ENCODE measurements at places on chromosomes 1 and 21.

DNA sequence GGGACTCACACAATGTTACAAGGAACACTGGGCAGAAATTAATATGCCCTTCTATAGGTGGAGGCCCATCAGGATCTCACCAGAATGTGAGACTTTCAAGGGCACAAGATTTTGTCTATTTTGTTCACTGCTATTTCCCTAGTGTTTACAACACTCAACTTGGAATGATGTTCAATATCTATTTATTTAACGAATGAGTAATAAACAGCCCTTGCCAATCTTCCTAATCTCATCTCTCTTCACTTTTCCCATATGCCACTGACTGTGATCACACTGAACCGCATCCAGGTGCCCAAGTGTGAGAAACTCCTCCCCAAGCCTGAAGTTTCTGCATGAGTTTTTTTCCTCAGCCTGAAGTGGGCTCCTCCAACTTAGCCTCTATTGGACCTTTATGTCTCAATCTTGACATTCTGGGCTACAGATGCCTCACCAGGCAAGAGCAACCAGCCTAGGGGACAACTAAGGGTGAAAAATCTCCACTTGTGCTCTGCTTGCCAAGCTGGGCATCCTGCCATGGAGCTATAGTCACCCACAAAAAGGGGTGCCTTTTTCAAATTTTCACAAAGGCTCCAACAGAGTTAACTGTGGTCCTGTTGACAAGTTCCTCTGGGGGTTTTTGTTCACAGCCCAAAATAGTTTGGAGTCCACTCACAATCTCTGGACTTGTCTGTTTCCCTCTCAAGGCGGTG, 105.6 kb downstream of the PLPP3 start:
- no peak for DNase-seq

- peak; percentile 27 for DNase-seq
Observed at GRCh38 chr1:212749821-212750535, 41.6 kb downstream of the NSL1 start.

DNA sequence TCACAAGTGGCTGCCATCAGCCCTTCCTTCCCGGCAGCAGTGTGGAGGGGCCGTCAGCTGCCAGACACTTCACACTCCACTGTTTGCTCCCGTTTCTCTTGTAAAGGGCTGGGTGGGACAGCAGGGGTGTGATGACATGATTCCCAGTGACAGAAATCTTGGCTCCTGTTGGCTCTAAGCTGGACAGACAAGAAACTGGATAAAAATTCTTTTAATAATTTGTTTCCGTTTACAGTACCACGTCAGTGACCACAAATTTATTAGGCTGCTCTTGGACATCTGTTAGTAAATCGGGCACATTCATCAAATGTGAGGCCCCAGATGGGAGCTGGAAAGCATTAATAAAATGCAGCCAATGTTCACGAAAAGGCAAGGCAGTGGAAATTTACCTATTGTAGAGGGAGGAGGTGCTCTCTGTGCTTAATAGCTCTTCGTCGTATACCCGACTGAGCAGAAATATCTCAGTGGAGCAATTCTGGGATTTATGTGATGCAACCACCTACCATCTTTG, 353.7 kb upstream of the GREM2 start:
- DNase-seq: no peak

GRCh38 chr1:199460933-199461332, 566.6 kb upstream of the NR5A2 start:
- no peak for DNase-seq

DNA sequence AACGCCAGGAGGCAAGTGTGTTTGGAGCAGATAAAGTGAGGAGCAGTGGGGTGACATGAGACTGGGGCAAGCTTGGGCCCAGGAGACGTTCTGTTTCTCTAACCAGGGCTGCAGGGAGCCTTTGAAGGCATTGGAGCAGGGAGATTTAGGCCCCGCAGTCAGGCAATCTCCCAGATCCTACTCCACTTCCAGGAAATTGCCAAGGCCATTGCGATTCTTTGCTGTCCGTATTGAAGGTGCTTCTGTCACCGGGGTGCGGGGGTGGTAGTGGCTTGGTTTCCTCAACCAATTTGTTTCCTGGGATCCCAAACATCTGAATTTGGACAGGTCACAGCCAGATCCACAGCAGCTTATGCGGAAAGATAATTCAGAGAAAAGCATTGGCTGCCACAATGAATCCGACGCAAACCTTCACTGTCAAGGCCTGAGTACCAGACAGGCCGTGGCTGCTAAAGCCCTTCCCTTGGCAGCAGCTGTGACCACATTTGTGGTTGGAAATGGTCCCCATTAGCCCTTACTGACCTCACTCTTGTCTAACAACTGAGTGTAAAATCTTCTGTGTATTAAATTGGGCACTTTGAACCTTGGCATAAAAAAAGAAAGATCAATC, 385.6 kb downstream of the PTPRU start:
- no peak for DNase-seq

All from GM20000 (cell line).